ENCODE measurements at places on chromosomes 11 and 22.
A peak's percentile ranks its signal among the peaks of the same experiment; 100 is the strongest.

DNA sequence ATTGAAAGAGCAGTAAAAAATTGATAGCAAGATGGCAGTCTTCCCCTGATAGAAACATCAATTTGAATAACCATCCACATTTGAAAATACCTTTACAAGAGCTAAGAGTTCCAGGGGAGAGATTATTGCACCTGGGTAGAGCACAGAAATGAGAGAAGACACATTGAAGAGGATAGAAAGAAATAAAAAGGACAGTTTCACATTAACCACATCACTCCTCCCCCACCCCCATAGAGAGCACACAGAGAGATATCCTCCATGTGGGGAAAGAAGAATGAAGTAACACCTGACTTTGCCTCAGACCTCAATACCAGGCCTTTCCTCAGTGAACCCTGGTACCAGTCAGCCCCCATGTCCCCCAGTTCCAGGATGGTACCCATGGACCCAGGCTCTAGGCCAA is 486.7 kb downstream of the FAM181B start:
- DNase-seq, result no peak

GRCh38 chr22:25536589-25536988 is 27.9 kb upstream of the GRK3 start:
- no peak for DNase-seq

GRCh38 chr11:2489083-2489482 is 44.3 kb downstream of the KCNQ1 start:
- DNase-seq, result no peak

GRCh38 chr22:27196606-27197005 is 539.2 kb downstream of the MIAT start:
- peak; percentile 32 for DNase-seq

- DNase-seq, result no peak
These were observed 30.7 kb downstream of the SCUBE2 start for GRCh38 chr11:9060700-9061111.

GRCh38 chr11:126636911-126637794 is 281.7 kb downstream of the ST3GAL4 start:
- DNase-seq, result peak; percentile 70

DNA sequence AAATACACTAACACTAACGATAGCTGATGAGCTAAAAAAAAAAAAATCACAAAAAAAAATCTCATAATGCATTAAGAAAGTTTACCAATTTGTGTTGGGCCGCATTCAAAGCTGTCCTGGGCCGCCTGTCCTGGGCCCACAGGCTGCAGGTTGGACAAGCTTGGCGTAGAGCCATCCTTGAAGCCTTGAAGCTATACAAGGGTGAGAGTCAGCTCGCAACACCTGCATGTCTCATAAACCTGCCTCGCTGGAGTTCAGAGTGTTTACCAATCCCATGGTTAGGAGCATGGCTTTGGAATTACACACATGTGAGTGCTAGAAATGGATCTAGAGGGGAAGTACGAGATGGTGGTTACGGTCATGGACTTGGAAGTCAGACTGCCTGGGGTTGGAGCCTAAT is 453.7 kb downstream of the INSC start:
- no peak for DNase-seq

DNA sequence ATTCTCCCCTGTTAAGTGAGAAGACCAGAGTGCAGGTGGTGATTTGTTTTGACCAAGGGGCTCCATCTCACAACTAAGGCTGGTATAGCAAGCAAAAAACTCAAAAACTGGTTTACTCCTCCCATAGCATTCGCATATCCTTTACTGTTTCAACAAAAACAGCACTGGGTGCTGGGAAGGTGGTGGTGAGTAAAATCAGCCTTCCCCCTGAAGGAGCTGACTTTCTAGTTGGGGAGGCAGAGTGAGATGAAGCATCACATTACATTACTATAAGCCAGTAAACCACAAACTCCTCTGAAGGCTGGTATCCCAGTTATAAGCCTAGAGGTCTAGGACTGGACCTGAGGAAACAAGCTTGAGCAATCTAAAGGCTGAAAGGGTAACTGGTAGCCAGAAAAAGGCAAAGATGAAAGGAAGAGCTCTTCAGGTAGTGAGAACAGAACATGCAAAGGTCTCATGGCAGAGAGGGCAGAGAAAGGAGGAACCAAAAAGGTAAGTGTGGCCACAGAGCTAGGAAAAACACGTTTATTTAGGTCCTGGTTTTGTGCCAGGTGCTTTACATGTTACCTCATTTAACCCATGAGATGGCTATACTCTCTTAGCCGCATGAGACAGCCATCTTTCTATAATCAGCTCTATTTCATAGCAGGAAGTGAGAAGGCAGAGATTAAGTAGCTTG is 22.3 kb downstream of the TMEM123 start:
- DNase-seq, result peak; percentile 62

- peak; percentile 48 for DNase-seq
These were observed 45.3 kb upstream of the ADA2 start for GRCh38 chr22:17264321-17265052.

DNA sequence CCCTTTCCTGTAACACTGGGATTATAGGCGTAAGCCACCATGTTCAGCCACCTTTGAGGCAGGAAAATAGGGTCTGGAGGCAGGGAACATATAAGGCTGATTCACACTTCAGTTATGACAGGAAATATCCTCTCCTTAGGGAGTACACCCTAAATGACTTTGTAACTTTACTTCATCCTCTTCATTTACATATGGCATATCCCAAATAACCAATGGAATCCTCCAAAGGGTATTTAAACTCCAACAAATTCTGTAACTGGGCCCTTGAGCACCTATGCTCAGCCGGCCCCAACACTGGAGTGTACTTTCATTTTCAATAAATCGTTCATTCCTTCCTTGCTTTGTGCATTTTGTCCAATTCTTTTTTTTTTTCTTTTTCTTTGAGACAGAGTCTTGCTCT is 1.6 kb upstream of the KAT5 start:
- no peak for DNase-seq

GRCh38 chr11:74634537-74634936 is 42.2 kb downstream of the POLD3 start:
- peak; percentile 65 for DNase-seq
